Activated T-helper 2 cell treated with anti-CD3 and anti-CD28 coated beads, Interferon-gamma antibody, Interleukin-2, Interleukin-4, amounts not matched to agents 10 μg/mL and 5 μg/mL and 100 μg/mL, durations not matched to agents 14 hours and 24 hours and 36 hours (primary cell): ENCODE measurements at places on chromosomes 1 and 21. TPM values are rescaled to one million over a fixed set of nuclear protein-coding genes. Genes with fewer than 3 reads are reported as not detected.

GRCh38 chr1:25533775-25534409 is 9.5 kb upstream of the LDLRAP1 start:
- no peaks in the 10 kb centered on the region for H3K36me3 ChIP-seq
- H3K27me3 ChIP-seq: peaks cover 16% of the 10 kb centered on the region
- H3K27ac ChIP-seq: no peak overlapping the region
- DNase-seq: no peak

- H3K4me1 ChIP-seq: no peaks in the 10 kb centered on the region
- H3K4me3 ChIP-seq: no peak overlapping the region
- DNase-seq: no peak
- no peaks in the 10 kb centered on the region for H3K27me3 ChIP-seq
- no peak overlapping the region for H3K27ac ChIP-seq
- H3K36me3 ChIP-seq: no peaks in the 10 kb centered on the region
Measured at GRCh38 chr1:13628711-13629110, 45.1 kb downstream of the PDPN start.

DNA sequence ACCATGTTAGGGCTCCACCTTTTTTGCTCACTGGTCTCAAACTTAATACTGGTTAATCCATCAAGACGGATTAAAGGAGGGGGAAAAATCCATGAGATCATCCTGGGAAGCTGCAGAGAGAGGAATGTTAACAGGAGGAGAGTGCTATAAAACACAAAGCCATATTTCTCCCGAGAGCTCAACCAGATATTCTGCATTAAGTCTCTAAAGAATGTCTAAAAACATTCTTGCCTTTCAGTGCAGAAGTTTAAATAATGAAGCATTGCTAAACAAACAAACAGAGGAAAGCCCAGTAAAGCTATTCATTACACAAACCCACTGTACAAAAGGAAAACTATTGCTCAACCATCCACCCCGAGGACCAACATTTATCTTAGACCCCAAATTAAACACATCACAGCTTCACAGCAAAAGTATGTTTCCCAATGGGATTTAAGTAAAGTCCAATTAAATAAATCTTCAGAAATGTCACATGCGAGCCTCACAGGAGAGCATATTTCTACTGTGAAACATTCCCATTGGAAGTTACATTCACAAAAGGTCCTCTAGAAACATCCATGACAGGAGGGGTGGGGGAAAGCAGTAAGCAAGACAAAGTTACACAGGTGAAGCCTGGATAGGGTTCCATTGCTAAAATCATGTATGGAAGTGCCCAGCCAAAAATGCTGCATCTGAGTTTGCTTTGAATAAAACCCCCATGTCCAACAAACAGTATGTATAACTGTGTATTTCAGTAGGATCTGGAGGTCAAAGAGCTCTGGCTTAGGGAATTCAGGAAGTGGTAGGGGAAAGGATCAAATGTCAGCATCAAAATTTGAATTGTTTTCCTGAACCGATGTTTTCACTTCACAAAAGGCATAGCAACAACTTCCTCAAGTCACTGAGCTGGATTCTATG is 23.3 kb downstream of the DUSP10 start:
- no peak overlapping the region for H3K27ac ChIP-seq
- no peak overlapping the region for H3K4me3 ChIP-seq
- H3K27me3 ChIP-seq: no peaks in the 10 kb centered on the region
- peaks cover 84% of the 10 kb centered on the region for H3K36me3 ChIP-seq
- H3K4me1 ChIP-seq: peaks cover 86% of the 10 kb centered on the region
- no peak for DNase-seq

DNA sequence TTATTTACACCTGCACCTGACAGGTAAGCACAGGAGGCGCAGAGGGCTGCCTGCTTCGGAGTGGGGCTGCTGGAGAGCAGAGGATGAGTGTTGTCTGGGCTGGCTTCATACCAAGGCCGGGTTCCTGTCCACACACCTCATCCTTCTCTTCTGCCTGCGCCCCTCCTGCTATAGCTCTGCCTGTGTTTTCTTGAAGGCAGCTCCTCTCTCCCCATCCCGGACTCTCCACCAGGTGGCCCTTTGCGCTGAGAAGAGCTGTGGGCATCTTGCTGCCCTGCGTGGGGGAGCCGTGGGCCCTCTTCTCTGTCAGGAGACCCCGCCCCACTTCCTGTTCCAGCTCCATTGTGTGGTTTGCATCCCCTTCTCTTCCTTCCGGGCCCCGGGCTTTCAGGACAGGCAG is 35.0 kb downstream of the ARHGEF10L start:
- H3K27ac ChIP-seq: no peak overlapping the region
- H3K36me3 ChIP-seq: no peaks in the 10 kb centered on the region
- no peak for DNase-seq
- no peaks in the 10 kb centered on the region for H3K27me3 ChIP-seq

DNA sequence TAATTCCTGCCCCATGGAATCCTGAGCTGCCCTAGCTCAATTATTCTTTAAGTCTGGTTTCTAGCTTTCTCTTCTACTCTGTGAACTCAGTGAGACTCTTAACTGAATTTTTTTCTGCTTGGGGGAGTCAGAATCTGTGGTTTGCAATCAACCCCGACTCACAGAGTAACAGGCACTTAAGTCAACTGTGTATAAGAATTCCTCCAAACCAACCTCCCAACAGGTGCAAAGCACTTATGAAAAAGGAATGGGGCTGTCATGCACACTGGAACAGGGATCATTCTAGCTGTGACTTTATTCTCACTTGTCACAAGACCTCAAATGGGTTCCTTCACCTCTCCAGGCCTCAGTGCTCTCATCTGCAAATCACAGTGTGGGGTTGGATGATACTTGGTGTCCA is 60.3 kb upstream of the SYT6 start:
- no peaks in the 10 kb centered on the region for H3K4me1 ChIP-seq
- no peak overlapping the region for H3K27ac ChIP-seq
- H3K27me3 ChIP-seq: peaks cover 19% of the 10 kb centered on the region
- no peak overlapping the region for H3K4me3 ChIP-seq
- no peaks in the 10 kb centered on the region for H3K36me3 ChIP-seq

Gene GNG4
- total RNA-seq: 167 and 170 TPM in 2 replicates

DNA sequence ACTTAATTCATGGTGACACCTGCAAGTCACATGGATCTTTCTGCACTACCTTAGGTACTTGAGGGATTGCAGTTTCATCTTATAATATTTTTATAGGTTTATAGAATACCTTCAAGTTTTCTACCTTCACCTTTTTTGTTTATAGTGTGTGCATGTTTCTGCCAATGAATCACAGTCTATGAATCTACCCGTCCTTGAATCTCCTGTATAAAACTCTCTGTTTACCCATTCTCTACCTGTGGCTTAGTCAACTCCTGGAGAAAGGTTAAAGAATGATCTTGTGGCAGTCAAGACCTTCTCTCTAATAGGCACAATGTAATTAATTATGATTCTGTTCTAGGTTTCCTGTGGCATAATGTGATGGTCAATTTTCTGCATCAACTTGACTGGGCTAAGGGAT is 3.2 kb upstream of the GSTM2 start:
- DNase-seq: no peak
- peaks cover 12% of the 10 kb centered on the region for H3K4me1 ChIP-seq
- no peak overlapping the region for H3K27ac ChIP-seq
- H3K4me3 ChIP-seq: no peak overlapping the region
- H3K27me3 ChIP-seq: no peaks in the 10 kb centered on the region

GRCh38 chr1:224170748-224171478 is 12.1 kb upstream of the DEGS1 start:
- H3K27me3 ChIP-seq: peaks cover 7% of the 10 kb centered on the region
- H3K27ac ChIP-seq: peak overlapping the region; percentile 52
- peak; percentile 21 for DNase-seq
- H3K4me3 ChIP-seq: peak overlapping the region; percentile 18
- H3K36me3 ChIP-seq: peaks cover 14% of the 10 kb centered on the region

DNA sequence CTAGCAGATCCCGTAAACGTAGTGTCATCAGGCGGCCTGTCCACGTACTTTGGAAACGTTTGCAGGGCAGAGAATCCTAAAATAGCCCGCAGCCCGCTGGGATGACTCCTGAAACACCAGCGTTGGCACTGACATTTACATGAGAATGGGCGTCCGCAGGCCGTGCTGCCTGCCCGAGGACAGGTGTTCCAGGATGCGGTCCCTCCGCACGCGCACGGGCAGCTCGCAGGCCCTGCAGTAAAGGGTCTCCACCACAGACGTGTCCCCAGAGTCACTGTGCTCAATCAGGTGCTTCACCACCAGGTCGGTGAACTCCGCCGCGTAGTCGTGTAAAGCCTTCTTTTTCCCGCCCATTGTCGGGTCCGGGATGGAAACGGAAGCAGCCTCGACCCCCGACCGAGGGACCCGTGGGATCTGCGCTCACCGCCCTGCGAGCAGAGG is 5.8 kb upstream of the CCDC27 start:
- H3K36me3 ChIP-seq: no peaks in the 10 kb centered on the region
- H3K4me1 ChIP-seq: peaks cover 19% of the 10 kb centered on the region
- H3K4me3 ChIP-seq: peak overlapping the region; percentile 77
- no peak overlapping the region for H3K27ac ChIP-seq

DNA sequence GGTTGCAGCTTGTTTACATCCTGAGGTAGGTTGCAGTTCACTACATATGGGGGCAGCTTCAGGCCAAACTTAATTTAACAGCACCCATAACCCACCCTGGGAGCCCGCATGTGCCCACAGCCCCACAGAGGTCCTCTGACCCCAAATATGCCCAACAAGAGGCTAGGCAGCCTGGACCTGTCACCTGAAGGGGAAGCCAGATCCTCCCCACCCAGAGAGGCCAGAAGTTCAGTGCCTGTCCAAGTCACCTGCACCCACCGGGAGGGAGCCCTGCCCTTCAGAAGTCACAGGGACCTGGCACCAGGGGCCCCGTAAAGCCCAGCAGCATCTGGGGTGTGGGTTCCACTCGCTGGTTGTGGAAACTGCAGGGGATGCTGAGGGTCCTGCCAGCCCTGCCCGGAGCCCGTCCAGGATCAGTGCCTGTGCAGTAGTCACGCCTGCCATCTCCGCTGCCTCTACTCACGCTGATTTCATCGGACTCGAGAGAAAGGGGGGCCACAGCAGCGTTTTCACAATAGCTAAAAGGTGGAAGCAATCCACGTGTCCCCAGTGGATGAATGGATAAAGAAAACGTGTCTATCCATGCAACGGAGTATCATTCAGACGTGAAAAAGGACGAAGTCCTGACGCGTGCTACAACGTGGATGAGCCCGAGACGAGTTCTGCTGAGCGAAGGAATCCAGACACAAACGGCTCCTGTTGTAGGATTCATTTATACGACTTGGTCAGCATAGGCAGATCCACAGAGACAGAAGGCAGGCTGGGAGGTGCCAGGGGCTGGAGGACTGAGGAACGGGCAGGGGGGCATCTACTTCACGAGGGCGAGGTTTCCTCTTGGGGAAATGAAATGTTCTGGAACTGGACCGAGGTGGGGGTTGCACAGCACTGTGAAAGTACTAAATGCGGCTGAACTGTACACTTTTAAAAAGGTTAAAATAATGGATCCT is 33.9 kb upstream of the COL6A2 start:
- peaks cover 14% of the 10 kb centered on the region for H3K4me1 ChIP-seq
- peaks cover 5% of the 10 kb centered on the region for H3K27me3 ChIP-seq
- no peak overlapping the region for H3K4me3 ChIP-seq
- no peaks in the 10 kb centered on the region for H3K36me3 ChIP-seq

DNA sequence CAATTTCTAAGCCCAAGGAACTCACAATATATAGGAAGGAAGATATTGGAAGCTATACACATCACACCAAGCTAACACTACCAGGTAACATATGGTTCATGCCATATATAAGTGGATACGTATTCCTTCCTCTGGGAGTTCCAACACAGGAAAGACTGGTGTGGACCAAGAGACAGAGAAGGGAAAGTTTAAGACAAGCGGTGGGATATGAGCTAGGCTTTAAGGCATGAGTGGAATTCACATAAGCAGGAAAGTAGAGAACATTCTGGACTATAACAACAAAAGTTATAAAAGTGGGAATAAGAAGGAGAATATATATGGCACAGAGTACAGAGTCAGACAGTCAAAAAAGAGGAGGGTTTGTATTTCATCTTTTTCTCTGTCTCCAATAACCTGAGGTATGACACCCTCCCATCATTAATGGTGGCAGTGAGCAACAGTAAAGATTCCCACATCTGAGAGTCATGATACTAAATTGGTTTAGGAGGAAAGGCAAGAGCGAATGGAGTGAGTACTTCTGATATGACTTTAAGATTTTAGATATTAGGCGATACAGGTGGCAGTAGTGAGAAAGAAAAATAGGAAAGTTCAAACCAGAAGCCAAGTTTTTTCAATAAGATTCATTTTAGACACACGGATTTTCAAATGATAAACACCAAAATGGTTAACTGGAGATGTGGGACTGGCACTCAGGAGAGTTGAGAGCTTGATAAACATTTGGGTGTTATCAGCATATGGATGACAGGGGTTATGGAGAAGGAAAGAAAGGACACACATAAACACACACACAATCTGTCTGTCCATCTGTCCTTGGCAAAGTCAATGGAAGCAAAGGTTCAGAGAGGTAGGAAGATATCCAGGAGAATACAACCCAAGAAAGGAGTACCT is 87.4 kb upstream of the TTC39A start:
- H3K27ac ChIP-seq: no peak overlapping the region
- H3K4me1 ChIP-seq: peaks cover 5% of the 10 kb centered on the region
- H3K27me3 ChIP-seq: no peaks in the 10 kb centered on the region
- DNase-seq: no peak
- H3K4me3 ChIP-seq: no peak overlapping the region

Gene CD1E
- not detected in 2 replicates for total RNA-seq

GRCh38 chr1:81617308-81617967 is 183.3 kb upstream of the ADGRL2 start:
- no peak overlapping the region for H3K27ac ChIP-seq
- no peak overlapping the region for H3K4me3 ChIP-seq

Gene HES2
- total RNA-seq: 0.21 and 0.51 TPM in 2 replicates

Gene DMRTA2
- not detected in 2 replicates for total RNA-seq

DNA sequence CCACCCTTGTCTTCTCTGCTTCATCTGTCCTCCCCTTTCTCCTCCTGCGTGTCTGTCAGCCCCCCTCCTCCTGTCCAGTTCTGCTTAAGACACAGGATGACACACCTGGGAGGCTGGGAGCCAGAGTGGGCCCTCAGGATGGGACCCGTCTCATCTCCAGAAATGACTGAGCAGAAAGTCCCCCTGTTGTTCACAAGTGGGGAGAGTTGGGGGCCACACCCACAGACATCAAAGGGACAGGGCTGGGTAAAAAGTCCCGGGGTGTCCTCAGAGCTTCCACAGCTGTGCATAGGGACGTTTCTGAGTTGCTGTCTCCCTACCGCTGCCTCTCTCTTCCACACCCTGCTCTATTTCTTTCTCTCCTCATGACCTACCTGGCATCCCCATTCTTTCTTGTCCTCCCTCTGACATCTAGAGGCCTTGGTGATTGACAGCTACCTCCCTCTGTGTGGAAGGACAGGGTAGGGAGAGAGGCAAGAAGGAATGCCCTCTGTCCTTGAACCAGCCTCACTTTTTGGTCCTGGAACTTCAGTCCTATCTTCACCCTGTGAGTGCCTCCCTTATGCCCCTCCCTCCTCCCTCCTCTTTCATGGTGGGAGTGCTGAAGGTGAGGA is 19.5 kb upstream of the SH2D2A start:
- peak overlapping the region; percentile 40 for H3K4me3 ChIP-seq
- H3K36me3 ChIP-seq: no peaks in the 10 kb centered on the region
- H3K27me3 ChIP-seq: peaks cover 3% of the 10 kb centered on the region
- peaks cover 55% of the 10 kb centered on the region for H3K4me1 ChIP-seq

GRCh38 chr1:158719664-158720063 is 856 bp downstream of the OR6K3 start:
- H3K27me3 ChIP-seq: peaks cover 14% of the 10 kb centered on the region
- no peak for DNase-seq
- peaks cover 2% of the 10 kb centered on the region for H3K36me3 ChIP-seq
- H3K4me1 ChIP-seq: peaks cover 15% of the 10 kb centered on the region

Gene GNG12
- total RNA-seq: 0.16 and 0.25 TPM in 2 replicates
